ENCODE measurements at places on chromosomes 4 and X.

GRCh38 chr4:141789716-141790115 lies 153.3 kb downstream of the IL15 start:
- DNase-seq, result no peak

GRCh38 chrX:47232803-47233332 lies at the start of gene USP11:
Gene USP11 (plus strand): TSS chrX:47233009. CDS start chrX:47233044, 35 bp downstream.
- DNase-seq, result peak; percentile 87

DNA sequence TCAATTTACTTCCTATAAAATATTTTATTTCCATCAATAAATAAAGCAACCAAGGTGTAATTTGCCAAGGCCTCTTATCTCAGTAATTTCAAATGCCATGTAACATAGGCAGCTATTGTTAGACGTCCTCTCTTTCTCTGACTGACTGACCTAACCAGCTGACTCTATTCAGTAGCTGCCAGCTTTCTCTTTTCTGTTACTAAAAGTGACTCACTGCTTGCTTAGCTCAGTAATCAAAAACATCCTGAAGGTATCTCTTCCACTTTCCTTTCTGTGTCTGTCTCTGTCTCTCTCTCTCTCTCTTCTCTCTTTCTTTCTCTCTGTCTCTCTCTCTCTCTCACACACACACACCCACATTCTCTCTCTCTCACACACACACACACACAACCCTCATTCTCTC lies 134.2 kb downstream of the SPOCK3 start:
- DNase-seq, result no peak

DNA sequence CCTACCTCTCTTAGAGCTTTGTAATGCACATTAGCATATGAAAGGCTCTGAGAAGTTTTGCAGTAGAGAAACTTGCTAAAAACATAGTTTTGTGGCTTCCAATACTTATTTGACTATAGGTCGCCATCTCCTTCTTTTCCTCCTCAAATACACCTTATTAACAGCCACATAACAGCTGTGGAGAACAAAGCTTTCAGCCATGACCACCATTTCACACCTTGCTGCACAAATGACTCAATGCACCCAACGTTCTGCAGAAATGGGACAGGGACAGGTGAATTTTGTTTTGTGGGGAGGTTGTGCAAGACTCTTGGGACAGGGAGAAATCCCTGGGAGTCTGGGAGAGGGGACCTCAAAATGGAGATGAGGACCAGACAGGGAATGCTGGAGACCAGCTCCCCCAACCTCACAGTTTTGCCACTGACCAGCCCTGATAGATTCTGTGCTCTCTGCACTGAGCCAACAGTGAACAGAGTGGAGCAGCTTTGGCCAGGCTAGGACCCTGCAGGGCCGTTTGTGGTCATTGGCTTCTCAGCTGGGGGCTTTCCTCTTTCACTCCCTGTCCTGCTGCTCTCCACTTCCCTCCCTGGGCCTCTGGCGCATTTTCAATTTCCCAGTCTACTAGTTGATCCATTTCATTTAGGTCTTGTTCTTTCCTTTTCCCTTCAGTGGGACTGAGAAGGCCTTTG lies 16.6 kb downstream of the FRMPD3 start:
- no peak for DNase-seq

- DNase-seq, result no peak
These were observed 67.1 kb upstream of the MYOZ2 start for GRCh38 chr4:119068529-119068962.

GRCh38 chrX:149949743-149950436 lies 11.6 kb upstream of the EOLA2 start:
- no peak for DNase-seq

GRCh38 chr4:146534178-146534577 lies 12.4 kb upstream of the SLC10A7 start:
- DNase-seq, result no peak

GRCh38 chr4:89295415-89295927 lies 12.1 kb downstream of the GPRIN3 start:
- DNase-seq, result no peak

- DNase-seq, result no peak
These were observed 249.3 kb upstream of the PRKX start for GRCh38 chrX:3962511-3963311.

GRCh38 chrX:132843363-132843762 lies 115.1 kb downstream of the HS6ST2 start:
- DNase-seq, result no peak

- no peak for DNase-seq
These were observed at the start of gene BDH2 for GRCh38 chr4:103099691-103100392. Gene BDH2 (minus strand): TSS chr4:103099834. CDS start chr4:103096254, 3,580 bp downstream.

GRCh38 chr4:186243331-186243730 lies 16.0 kb downstream of the KLKB1 start:
- no peak for DNase-seq
